ENCODE measurements at places on chromosomes 4 and X.

- no peak for DNase-seq
Observed at GRCh38 chrX:75746891-75747639, 38.0 kb downstream of the MAGEE2 start.

GRCh38 chrX:53441531-53442321, 7.6 kb upstream of the HSD17B10 start:
- DNase-seq = peak; percentile 53

DNA sequence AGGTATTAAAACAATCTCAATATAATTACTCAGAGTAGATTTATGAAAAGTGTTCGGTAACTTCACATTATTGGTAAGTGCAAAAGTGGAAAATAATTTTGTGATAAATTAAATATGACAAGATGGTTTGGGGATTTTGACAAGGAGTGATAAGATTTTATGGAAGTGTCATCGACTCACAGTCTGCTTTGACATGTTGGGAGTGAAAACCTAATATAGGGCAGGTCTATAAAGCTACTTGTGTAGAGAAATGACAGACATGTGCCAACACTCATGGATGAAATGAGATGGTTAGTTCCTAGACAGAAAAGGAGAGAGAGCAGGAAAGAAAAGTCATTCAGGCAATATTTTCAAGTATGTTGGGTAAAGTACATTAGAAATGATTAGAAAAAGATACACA, 456.8 kb downstream of the TRAM1L1 start:
- DNase-seq = no peak

- no peak for DNase-seq
Observed at GRCh38 chrX:117969328-117969727, 147.3 kb downstream of the KLHL13 start.

GRCh38 chr4:186765673-186766546, 42.3 kb upstream of the FAT1 start:
- DNase-seq = no peak

GRCh38 chr4:3251691-3252479, 2.9 kb downstream of the MSANTD1 start:
- no peak for DNase-seq

DNA sequence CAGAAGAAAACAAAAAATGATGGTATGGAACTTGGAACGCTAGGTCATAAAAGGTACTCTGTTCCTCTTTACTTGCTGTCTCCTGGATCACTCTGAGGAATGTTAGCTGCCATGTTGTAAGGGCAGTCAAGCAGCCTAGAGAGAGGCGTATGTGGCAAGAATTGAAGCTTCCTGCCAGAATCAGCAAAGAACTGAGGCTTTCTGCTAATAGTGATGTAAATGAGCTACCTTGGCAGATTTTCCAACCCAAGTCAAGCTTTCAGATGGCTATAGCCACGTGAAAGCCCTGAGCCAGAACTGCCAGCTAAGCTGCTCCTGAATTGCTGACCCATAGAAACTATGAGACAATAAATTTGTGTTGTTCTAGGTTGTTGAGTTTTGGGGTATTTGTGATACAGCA, 38.7 kb downstream of the AASDH start:
- DNase-seq = no peak

DNA sequence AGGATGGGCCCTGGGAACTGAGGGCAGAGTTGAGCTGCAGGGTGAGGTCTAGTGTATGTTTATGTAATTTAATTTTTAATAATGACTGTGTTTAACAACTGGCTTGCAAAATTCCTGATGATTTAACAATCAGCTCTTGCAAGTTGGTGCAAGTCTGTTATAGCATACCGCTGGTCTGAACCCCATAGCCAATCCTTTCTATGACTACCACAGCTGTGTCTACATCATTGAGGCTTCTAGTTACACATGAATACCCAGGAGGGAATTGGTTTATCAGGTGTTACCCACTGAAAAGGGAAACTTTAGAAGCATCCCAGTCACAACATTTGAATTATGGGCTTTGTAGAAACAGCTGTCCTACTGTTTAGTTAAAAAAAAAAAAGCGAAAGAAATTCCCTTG, 38.3 kb downstream of the SUPT20HL1 start:
- DNase-seq = no peak

DNA sequence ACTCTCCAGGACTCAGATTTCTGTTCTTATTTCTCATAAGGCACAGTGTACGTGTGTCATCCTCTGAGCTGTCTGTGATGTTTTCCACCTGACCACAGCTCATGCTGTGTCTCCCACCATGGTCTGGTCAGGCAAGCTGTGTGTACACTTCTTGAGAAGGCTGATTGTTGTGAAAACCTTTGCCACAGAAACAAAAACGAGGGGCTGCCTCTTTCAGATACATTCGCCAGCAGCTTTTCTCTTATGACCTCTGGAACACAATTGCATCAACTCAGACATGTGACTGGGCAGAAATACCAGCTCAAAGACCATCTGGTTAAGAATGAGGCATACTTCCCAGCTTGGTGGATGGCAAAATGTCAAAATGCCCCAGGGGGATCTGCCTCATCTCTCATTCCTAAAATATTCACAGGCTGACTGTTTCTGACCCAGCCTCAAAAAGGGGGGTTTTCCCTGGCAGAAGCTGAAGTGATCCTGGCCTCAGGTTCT, 46.1 kb downstream of the PGRMC2 start:
- no peak for DNase-seq

DNA sequence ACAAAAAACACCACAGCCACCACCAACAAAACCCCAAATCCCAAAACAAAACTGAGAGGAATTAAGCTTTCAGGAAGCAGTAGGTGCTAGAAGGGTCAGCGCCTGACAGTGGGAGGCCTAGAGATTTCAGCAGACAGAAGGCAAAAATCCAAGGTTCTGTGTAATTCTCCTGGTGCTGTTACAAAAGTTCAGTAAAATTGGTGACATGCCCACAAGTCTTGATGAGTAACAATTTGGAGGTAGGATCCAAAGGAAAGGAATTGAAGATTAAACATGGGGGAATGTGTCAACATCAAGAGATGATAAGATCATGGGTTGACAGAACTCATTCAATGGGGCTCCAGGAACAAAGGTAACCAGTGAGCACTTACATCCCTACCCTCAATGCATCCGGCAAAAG, 653.8 kb upstream of the CPEB2 start:
- DNase-seq = no peak

DNA sequence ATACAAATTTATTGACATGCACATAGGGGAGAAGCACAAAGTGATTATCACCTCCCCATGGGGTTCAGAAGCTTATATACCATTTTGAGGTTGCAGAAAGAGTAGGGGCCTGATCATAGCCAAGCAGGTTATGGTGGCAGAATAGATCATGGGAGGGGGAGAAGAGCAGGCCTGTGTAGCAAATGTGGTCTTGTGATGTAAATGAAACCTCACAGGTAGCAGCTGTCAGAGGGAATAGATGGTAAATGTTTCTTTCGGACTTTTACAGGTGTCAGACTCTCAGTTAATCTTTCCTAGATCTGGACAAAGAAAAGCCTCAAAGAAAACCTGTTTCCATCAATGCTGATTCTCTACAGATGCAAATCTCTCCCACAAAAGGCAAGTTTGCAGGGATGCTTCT, 84.4 kb downstream of the CFAP299 start:
- no peak for DNase-seq

GRCh38 chr4:85842540-85842939, 367.6 kb downstream of the ARHGAP24 start:
- DNase-seq = no peak

- DNase-seq = no peak
Observed at GRCh38 chrX:17494216-17494615, 119.2 kb downstream of the NHS start.

DNA sequence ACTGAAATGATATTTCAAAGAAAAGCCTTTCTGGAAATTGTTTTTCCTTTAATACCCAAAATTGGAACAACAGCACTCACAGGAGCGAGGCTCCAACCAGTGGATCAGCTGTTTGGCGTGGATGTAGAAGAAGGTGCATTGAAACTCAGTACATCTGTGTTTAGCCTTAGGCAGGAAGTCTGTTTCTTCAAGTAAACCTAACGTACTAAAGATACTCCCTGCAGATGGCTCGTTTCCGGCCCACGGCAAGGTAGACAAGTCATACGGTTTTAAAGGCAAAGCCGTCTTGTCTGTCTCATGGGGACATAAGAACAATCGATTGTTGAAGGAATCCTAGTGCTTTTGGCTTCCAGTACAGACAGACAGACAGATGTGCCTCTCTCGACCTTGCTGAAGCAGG, 50.0 kb upstream of the CLCN4 start:
- peak; percentile 21 for DNase-seq

- DNase-seq = no peak
Observed at GRCh38 chr4:833156-833555, 7.2 kb upstream of the CPLX1 start.

DNA sequence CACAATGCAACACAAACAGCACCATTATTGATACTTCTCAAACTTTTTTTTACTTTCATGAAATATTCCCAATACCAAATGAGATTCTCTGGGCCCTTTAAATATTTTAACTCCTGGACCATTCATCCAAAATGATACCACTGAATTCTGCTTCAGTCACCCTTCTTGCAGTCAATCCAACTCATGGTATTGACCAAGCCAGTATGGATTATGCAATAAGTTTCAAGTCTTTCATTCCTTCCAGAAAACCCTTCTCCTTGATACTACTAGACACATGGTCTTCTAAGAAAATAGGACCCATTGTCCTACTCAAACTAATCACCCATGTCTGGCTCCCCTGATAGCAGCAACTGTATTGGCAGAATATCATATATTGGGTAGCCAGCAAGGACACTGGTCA, 23.0 kb downstream of the ZNF721 start:
- no peak for DNase-seq

GRCh38 chrX:21408788-21409187, 34.6 kb downstream of the CNKSR2 start:
- DNase-seq = no peak

DNA sequence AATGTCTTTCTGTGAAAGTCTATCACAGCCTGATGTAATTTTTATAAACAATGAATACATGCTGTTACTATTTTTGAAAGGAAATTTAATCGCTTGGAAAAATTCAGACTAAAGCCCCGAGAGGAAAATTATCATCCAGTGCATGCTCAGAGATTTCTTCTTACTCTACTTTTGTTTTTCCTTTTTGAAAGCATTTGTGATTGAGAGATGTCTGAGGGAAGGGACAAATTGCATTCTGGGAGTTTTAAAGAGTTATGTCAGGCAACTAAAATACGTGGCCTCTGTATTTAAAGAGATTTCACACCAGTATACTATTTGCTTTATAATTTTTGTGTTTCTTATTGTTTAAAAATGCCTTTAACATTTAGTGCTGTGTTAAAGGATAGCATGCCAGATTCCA, 1.4 kb upstream of the ZFX start:
- no peak for DNase-seq

- DNase-seq = no peak
Observed at GRCh38 chr4:56650262-56651055, 30.6 kb downstream of the HOPX start.

- no peak for DNase-seq
Observed at GRCh38 chr4:76200771-76201231, 12.8 kb downstream of the SCARB2 start.

- DNase-seq = no peak
Observed at GRCh38 chrX:139224953-139225665, 305.4 kb upstream of the F9 start.

DNA sequence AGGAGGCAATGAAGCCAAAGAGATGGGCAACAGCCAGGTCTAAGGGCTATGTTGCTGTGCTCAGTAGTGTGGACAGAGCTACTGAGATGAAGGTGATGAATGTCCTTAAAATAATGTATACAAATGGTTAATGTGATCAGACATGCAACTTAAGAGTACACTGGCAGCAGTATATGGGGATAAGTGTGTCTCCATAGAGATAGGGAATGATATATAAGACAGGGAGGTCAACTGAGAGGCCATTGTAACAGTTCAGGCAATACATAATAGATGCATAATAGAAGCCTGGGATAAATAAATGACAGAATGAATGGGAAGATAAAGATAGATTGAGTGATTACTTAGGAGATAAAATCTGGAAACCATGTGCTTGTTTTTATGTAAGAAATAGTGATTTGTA, 250.0 kb downstream of the CFAP299 start:
- no peak for DNase-seq

DNA sequence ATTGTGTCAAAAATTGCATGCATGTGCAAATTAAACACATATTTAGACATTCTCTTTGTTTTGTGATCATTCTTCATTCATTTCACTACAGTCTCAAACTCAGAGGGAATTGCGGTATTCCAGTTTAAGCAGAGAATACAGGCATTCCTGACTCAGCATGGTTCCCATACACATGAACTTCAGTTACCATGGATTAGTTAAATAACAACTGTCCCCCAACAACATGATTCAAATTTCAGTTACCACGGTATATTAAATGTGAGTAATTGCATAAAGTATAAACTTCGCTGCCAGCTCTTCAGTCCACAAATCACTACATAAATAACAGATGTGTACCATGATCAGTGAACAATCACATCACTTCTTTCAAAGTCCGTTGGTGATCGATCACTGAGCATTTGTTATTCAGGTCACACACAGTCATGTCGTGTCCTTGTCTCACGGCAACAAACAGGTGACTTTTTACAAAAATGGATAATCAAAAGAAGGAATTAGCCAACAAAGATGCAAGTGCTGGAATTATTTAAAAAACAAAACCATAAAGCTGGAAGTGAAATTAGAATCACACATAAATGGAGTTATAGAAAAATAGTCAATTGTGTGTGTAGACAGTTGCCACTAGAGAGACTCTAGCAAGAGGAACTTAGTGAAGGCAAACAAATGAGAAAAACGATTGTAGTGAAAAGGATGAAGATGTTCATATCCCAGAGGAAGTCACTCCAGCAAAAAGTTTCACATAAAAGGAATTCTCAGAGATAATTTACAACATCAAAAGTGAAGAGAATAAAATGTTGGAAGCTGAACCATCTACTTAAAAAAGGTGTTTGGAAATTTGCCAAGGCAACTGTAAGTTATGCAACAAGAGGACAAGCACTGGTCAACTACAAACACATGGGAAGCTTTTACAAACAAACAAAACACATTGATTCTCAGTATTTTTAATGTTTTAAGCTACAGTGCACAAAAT, 138.6 kb upstream of the SMARCAD1 start:
- DNase-seq = no peak

- no peak for DNase-seq
Observed at GRCh38 chrX:4708970-4709760, 995.7 kb upstream of the PRKX start.

GRCh38 chrX:31464306-31464915, 392.6 kb upstream of the FTHL17 start:
- DNase-seq = no peak

Data from stimulated activated CD8-positive, alpha-beta memory T cell treated with anti-CD3 and anti-CD28 coated beads, Interleukin-4, amount 100 ng/mL, for 1 hour (primary cell).